ENCODE measurements at places on chromosomes 4 and X.

DNA sequence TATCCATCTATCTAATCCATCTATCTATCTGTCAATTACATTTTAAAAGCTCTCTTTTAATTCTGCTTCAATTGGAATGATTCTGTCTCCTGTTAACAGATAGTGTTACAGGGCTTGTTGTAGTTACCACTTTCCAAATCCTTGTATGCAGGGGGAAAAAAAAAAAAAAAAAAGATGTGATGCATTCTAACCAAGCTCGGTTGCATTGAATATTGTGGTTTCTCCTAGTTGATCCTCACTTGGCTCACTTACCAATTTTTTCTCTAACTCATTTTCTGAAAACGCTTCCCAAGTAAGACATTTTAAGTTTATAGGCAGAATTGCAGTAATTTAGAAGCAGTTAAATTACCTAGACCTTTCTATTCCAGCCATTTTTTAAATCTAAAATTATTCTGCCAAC is 327.9 kb upstream of the PITX2 start:
- no peak for DNase-seq

DNA sequence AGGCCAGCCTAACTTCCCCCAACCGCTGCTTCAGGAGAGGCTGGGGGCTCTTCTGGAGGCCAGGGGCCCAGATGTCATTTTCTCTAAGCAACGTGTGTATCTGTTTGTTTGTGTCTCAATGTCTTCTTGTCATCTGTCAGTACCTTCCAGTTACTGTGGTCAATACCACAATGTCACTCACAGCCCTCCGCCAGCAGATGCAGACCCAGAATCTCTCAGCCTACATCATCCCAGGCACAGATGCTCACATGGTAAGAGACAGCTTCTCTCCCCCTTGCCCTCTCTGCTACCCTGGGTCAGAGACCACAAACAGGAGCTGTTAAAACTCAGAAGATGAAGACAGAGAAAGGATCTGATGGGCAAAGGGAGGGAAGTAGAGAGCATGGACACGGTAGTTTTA is 5.0 kb downstream of the XPNPEP2 start:
- no peak for DNase-seq

DNA sequence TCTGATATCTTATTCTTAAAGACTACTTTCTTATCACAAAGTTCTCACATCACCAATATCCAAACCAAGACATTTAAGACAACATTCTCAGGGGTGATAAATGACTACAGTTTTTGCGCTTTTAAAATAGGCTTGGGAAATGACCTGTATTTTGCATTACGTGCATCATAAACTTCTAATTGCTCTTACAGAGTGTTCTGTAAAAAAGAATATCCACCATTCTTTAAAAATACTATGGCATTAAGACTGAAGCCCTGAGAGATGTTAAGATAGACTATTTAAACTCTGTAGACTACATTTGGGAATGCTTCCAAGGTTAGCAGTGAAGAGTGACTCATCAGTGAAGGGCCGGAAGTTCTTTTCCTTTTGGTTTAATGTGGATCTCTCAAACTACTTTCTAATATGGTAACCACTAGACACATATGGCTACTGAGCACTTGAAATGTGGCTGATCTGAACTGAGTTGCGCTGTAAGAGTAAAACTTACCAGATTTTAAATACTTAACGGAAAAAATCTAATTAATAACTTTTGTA is 518.8 kb upstream of the FTHL17 start:
- DNase-seq = no peak

DNA sequence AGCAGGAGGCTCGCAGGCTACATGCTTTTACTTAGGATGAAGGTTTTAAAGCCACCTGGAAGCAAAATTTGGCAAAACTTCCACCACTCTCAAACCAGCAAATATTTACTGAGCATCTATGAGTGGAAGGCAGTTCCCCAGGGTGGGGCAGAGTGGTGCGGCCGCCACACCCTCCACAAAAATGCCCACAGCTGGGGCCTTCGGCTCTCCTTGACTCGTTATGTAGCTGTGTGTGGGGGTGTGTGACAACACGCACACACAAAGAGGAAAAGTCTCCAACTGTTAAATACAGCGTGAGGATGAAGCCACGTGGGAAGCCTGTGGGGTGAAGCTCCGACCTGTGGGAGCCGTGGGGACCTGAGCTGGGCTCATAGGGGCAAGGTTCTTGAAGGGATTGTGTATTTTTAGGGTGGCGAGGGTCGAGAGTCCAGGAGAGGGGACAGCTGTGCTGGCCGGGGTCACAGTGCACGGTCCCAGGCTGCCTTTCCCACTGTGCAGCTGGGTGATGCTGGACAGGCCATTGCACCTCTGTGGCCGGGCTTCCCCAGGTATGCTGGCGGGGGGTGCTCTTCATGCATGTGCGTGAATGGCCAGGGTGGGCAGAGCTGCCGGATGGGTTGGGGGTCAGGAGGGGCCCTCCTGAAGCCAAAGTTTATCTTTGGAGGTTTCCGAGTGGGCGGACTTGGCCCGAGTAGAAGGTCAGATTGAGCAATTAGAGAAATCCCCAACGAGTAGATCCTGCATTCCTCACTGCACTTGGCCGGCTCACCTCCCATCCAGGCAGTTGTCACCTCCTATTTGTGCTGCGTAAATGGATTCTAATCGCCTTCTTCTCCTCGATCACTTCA is 25.4 kb downstream of the SORCS2 start:
- DNase-seq = peak; percentile 20

GRCh38 chr4:37879365-37879764 is 11.5 kb upstream of the TBC1D1 start:
- no peak for DNase-seq

GRCh38 chr4:150164956-150165629 is 86.8 kb downstream of the DCLK2 start:
- no peak for DNase-seq

GRCh38 chrX:107542500-107542899 is 85.8 kb upstream of the PRPS1 start:
- peak; percentile 54 for DNase-seq

- DNase-seq = no peak
Measured at GRCh38 chrX:1750267-1750666, 135.4 kb downstream of the ASMT start.

DNA sequence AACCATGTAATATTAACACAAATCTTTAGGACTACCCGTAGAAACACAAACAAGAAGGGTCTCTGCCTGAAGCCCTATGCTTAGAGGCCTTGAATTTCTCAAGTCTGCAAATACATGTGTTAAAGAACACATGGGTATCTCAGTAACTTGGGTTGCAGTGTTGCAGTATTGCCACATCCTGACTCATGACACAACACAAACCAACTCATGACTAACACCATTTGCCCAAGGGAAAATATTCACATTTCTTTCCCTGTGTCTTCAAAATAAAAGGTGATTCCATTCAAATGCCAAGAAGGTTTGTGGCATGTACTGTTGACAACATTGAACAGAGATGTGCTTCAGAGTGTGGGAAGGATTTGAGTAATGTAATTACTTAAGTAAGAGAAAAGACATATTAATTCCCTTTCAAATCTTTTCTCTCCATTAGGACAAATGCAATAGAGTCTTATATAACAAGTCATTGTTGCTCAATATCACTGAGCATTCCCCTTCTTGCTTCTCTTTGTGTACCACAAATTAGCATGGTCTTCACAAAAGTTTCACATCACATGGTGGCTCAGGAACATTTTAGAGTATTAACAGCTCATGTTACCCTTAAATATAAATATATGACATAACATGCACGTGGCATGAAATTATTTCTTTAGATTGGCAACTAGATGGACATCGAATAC is 487.1 kb downstream of the STPG2 start:
- DNase-seq = no peak

GRCh38 chrX:107729558-107730297 is 45.9 kb downstream of the TSC22D3 start:
- DNase-seq = peak; percentile 21

DNA sequence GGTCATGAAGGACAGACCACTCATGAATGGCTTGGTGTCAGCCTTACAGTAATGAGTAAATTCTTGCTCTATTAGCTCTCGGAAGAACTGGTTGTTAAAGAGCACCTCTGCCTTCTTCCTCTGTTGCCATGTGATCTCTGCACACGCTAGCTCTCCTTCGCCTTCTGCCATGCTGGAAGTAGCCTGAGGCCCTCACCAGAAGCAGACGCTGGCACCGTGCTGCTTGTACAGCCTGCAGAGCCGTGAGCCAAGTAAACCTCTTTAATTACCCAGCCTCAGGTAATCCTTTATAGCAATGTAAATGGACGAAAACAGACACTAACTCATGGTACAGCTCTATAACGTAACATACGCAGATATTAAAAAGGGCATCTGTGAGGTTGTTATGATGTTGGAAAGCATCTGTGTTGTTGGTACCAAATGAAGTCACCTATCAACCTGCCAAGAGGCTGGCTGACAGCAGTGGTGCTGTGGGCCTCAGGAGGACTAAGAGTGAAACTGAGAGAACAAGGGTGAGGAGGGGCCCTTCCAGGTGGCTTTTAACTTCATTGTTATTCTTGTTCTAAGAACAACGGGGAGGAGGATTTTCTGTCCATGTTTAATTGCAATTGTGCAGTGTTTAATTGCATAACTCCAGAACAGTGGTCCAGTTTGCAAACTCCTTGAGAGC is 69.2 kb downstream of the CRMP1 start:
- no peak for DNase-seq

DNA sequence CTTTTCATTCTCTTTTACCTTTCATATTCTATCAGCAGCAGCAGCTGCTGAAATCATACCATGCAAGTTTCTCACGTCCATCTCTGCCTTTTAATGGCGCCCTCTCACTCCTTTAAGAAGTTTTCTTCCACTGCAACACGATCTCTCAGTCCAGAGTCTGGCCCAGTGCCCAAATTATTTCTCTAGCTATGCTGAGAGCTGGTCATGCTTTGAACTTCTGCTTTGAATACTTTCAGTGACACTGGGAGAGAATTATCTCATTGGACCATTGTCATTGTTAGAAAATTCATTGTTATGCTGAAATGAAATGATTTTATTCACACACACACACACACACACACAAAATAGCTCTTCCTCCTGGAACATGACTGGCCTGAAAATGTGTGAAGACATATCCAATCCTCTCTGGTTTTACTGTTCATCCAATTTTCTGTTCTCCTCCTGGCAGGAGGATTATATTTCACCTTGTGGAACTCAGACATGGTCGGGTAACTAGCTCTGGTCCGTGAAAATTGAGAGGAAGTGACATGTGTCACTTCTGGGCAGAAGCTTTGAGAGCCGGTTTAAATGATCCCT is 1.3 kb upstream of the PDHA1 start:
- no peak for DNase-seq

GRCh38 chrX:63764946-63765345 is 20.1 kb downstream of the ARHGEF9 start:
- no peak for DNase-seq

GRCh38 chrX:42028109-42028508 is 104.8 kb upstream of the CASK start:
- DNase-seq = peak; percentile 17

GRCh38 chr4:92090887-92091286 is 212.9 kb upstream of the GRID2 start:
- no peak for DNase-seq

- DNase-seq = no peak
Measured at GRCh38 chr4:8740666-8741395, 130.8 kb downstream of the HMX1 start.

GRCh38 chrX:17036171-17036961 is 89.9 kb downstream of the REPS2 start:
- DNase-seq = no peak

DNA sequence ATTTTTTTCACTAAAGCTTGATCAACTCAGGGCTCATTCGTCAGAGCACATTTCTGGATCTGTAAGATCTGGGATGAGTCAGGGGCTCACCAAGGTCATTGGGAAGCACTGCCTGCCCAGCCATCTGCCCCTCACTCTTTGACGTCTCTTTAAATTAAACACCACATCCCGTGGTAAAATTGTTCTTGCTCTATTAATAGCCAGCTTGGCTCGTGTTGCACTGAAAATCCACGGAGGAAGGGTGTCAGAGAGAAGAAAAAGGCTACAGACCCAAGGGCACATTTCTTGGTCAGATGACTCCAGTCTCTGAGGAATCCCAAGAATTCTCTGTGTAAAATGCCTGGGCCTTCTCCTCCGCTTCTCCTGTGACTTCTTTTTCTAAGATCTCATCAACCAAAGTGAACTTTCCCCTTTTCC is 45.7 kb upstream of the GATB start:
- DNase-seq = no peak

DNA sequence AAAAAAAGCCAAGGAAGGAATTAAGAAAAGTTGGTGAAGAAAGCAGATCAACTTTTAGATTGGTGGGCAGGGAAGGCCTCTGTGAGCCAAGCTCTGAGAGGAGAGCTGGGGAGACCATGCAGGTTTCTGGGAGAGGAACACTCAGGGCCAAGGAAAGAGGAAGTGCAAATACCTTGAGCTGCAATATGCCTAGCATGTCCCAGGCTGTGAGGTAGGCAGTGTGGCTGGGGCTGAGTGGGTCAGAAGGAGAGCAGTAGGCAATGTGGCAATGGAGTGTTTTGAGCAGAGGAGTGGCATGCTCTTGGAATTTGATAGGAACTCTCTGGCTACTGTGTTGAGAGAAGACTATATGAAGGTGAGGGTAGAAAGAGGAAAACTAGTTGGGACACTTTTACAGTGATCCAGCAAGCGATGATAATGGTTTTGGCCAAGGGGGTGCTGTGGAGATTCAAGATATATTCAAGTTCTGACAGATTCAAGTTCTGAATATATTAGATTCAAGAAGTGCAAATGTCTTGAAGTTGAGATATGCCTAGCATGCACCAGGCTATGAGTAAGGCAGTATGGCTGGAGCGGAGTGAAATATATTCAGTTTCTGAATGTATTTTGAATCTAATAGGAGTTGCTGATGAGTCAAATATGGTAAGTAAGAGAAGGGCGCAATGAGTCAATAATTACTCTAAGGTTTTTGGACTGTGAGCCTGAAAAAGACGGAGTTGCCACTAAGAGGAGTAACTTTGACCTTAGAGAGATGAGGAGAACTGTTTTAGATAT is 172.5 kb downstream of the CAMK2D start:
- DNase-seq = no peak

GRCh38 chr4:116346750-116347149 is 738.6 kb downstream of the TRAM1L1 start:
- DNase-seq = no peak

- no peak for DNase-seq
Measured at GRCh38 chr4:124590480-124590879, 122.1 kb downstream of the ANKRD50 start.

DNA sequence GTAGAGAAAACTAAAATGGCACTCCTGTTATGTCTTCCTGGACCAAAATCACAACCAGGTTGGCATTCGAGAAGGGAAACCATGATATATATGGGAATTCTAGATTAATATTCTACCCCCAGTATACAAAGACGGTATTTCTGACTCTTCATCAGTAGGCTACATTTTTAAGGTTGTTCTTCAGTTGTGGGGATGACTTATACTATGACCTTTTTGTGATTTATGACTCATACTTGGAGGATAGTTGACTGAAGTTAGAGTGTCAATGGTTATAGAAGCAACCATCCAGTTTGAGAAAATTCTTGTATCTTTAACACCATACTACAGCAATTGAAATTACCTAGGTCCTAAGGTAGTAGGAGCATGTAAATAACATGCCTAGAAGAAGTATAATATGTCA is 49.8 kb upstream of the CYSLTR1 start:
- DNase-seq = no peak

GRCh38 chr4:57370691-57371090 is 260.5 kb upstream of the IGFBP7 start:
- DNase-seq = no peak

- no peak for DNase-seq
Measured at GRCh38 chr4:55609393-55609866, 17.4 kb upstream of the PDCL2 start.

All from Calu3 (cell line).